ENCODE measurements at places on chromosomes 12 and 14.

DNA sequence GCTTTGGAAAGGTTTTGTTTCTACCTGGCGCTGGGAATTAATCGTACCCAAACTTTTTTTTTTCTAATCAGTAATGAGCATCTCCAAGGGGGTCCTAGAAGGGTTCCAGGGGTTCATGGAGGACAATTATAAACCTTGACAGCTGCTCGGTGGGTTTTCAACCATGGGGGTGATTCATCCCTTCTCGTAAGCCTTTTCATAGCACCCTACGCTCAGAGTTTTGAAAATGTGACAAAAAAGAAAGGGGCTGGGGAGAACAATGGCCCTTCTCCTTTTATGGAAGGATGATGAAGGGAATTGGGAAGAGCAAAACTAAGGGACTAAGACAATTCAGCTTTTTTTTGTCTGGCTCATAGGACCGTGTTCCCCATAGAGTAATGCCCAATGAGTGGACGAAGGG is 196.7 kb downstream of the ZFP36L1 start:
- no peak for DNase-seq

GRCh38 chr14:72753879-72754400 is 140.0 kb downstream of the DPF3 start:
- DNase-seq: no peak

- DNase-seq: no peak
Measured at GRCh38 chr14:104966261-104966865, 11.8 kb downstream of the AHNAK2 start.

GRCh38 chr14:83208341-83208740 is 1674.7 kb upstream of the SEL1L start:
- DNase-seq: no peak

DNA sequence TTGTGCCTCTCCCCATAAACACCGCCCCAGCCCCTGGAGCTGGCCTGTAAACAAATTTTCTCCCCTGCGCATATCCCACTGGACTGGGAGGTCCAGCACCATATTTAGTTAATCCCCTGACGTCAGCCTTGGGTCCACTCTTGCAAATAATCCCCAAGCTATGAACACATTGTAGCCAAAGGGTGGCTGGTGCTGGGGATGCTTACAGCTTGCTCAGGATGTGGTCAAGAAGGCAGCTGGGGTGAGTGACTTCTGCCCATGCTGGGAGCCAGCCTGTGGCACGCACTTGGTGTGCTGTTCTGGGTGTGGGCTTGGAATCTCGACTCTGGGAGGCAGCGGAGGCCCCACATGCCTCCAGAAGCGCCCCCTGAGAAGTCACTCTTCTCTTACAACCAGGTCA is 32.1 kb downstream of the CMKLR1 start:
- DNase-seq: no peak

GRCh38 chr14:51743588-51744000 is 91.9 kb downstream of the FRMD6 start:
- no peak for DNase-seq

DNA sequence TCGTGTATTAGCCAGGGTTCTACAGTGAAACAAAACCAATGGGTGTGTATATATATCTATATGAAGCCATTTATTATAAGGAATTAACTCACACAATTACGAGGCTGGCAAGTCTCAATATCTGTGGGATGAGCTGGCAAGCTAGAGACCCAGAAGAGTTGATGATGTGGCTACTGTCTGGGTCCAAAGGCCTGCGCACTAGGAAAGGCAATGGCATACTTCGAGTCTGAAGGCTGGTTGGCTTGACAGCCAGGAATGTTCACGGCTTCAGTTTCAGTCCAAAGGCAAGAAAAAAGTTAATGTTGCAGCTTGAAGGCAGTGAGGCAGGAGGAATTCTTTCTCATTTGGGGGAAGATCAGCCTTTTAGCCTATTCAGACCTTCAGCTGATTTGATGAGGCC is 893.3 kb upstream of the LRFN5 start:
- no peak for DNase-seq

DNA sequence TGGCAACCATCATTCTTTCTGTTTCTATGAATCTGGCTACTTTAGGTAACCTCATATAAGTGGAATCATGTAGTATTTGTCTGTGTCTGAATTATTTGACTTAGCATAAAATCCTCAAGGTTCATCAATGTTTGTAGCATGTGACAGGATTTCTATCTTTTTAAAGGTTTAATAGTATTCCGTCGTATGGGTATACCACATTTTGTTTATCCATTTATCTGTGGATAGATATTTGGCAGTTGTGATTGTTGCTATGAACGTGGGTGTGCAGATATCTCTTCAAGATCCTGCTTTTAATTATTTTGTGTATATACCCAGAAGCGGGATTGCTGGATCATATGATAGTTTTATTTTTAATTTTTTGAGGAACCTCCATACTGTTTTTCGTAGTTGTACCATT is 421.7 kb downstream of the PCNX1 start:
- no peak for DNase-seq

GRCh38 chr12:5014269-5014668 is 29.4 kb upstream of the KCNA5 start:
- DNase-seq: no peak

DNA sequence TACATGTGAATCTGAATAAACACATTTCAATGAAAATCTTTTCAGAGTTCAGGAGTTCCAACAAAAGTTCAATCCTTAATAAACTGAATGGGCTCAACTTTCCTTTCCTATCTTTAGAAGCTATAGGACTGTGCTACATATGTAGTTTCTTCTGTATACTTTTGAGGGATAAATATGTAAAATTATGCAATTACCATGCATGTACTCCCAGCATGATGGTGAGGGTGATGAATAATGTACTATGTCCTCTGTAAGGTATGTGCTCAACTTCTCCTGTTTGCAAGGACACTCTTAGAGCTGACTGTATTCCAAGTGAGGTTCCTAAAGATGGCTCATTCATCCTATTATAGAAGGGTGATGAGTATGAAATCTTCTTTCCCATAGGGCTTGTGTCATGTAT is 15.5 kb downstream of the MBIP start:
- no peak for DNase-seq

DNA sequence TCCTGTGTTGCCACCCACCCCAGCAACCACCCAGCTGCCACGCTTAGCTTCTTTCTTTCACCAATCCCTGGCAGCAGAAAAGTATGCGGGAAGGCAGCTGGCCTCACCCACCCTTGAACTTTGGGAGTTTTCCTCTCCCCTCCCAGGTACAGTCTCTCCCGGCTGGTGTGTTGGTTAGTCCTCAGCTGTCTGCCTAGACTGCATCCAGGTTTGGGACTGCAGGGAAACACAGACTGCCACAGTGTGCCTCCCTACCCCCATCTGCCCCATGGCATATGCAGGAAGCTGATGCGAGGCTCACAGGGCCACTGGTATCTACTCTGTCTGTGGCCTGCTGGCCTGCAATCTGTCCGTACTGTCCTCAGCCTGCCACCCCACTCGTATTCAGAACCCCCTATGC is 2.1 kb downstream of the CD9 start:
- no peak for DNase-seq

GRCh38 chr14:103630364-103631108 is 1.5 kb downstream of the KLC1 start:
- no peak for DNase-seq

- no peak for DNase-seq
Measured at GRCh38 chr12:8099235-8099634, 17.2 kb downstream of the NECAP1 start.
